ENCODE measurements at places on chromosomes 6 and 20.

GRCh38 chr6:109308018-109308492 lies 74.2 kb downstream of the CD164 start:
- DNase-seq = no peak

- no peak for DNase-seq
Observed at GRCh38 chr6:143110996-143111395, 50.3 kb downstream of the AIG1 start.

- no peak for DNase-seq
Observed at GRCh38 chr20:53613748-53614147, 20.1 kb upstream of the ZNF217 start.

GRCh38 chr6:111866857-111867256 lies 6.4 kb downstream of the FYN start:
- DNase-seq = no peak

GRCh38 chr6:162187168-162187935 lies 540.2 kb downstream of the PRKN start:
- no peak for DNase-seq

DNA sequence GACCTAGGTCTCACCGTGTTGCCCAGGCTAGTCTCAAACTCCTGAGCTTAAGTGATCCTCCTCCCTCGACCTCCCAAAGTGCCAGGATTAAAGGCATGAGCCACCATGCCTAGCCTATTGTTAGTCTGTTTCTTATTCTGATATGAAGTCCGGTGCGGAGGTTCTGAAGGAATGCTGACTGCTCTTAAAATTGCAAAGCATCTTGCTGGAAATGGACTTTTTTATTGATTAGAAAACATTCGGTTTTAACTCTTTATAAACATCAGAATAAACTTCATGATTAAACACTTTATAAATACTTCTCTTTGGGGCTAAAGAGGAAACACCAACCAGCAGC lies 3.2 kb downstream of the TNFAIP3 start:
- DNase-seq = no peak

GRCh38 chr6:37381579-37381978 lies 27.8 kb downstream of the RNF8 start:
- no peak for DNase-seq

GRCh38 chr6:168075787-168076202 lies 3.2 kb downstream of the FRMD1 start:
- DNase-seq = no peak

GRCh38 chr20:34210271-34210670 lies 31.0 kb upstream of the ASIP start:
- no peak for DNase-seq

GRCh38 chr6:16273256-16273655 lies 34.9 kb downstream of the GMPR start:
- no peak for DNase-seq

DNA sequence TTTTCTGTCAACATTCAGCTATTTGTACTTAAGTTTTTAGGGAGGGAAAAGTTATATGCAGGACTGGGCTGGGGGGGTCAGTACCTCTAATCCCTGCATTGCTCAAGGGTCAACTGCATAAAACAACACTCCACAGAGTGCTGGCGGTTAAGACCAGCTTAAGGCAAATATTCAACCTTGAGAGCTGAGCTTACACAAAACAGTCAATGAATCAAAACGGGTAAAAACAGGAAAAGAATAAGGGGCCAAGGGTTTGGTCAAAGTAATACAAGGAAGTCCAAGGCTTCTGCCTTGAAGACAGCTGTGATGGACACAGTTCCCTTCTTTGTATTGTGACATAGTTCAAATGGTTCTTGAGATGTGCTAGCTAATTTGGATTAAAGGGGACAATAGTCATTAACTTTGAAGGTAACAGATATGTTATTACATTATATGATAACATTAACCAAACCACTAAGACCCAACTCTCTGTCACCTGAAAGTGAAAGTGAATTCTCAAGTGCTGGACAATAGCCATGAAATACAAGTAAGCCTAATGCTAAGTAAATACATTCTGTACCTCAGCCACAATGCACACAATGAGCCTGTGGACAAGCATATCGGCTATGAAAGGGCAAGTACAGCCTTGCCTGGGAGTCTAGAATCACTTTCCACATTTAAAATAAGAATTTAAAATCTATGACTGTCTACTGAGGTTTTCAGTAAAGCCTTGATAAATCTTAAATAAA lies 106.8 kb downstream of the PDE10A start:
- no peak for DNase-seq

- no peak for DNase-seq
Observed at GRCh38 chr6:111773501-111774345, 99.5 kb downstream of the FYN start.

DNA sequence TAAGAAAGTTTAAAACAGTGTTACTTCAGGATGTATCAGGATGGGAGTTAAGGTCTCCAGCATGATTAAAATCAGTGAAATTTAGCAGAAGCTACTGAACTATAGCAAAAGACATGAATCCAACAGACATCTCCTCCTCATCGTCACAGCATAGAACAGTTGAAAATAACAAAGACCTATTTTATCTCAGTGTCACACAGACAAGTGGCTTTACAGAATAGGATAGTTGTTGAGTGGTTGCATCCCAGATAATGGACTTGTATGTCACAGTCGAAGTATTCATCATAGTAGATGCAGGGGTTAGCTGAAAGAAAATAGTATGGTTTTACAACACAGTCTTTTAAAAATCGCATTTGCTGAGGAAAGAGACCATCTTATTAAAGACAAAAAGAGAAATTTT lies 31.2 kb downstream of the CRISP1 start:
- DNase-seq = no peak

DNA sequence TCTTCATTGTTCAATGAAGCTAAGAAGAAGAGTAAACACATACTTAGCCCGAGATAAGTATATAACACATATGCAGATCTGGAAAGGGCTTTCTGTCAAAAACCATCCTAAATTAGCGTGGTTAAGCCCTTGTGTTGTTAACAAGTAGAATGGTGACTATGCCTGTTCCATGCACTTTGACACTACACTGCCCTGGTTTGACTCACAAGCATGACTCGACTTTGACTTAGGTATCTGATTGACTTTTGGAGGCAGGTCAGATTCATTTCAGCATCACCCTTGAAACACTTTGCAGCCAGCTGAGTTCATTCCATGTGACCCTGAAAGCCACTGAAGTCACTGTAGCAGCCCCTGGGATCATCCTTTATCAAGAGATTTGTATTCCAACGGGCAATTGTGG lies 239.8 kb downstream of the TBX18 start:
- no peak for DNase-seq

GRCh38 chr6:168099201-168100010 lies 20.4 kb upstream of the FRMD1 start:
- no peak for DNase-seq

DNA sequence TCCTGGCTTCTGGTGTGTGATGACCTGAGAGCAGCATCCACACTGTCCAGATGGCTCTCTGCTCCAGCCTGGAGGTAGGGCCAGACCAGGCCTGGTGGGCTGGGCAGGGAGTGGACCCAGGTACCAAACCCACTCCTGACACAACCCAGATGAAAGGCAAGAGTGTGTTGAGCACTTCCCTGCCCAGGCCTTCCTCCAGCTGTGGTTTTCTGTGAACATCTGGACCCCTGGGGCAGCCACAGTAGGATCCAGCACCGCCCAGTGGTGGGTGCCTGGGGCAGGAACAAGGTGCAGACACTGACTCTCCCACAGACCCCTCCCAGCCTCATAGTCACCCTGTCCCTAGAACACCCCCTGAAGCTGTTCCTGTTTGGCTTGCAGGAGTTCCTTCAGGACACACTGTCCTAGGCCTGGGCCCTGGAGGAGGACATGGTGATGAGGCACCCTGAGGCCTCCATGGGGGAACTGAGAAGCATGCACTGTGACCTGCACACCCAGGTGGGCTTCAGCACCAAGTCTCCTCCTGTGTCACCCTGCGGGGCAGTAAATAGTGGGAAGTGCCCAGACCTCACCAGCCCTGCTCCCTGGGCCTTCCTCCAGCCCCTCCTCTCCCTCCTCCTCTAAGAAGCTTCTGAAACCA lies 28.7 kb downstream of the UBD start:
- DNase-seq = no peak

- no peak for DNase-seq
Observed at GRCh38 chr6:168372889-168373288, 53.3 kb upstream of the DACT2 start.

DNA sequence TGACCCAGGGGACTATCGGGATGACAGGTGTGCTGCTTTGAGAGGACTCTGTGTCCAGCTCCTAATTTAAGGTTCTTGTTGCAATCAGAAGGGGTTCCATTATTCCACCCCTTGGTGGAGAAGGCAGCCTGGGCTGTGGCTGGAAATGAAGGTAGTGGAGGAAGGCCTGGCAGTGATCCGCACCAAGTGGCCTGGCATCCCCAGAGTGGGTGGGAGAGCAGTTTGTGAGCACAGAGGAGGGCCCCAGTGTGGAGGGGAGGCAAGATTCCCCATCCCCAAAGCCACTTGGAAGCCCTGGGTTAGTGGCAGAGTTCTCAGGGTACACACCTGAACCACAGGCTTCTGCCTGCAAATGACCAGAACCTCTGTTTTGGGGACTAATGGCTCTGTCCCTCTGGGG lies 2.3 kb downstream of the TGM3 start:
- no peak for DNase-seq

- DNase-seq = no peak
Observed at GRCh38 chr20:51631011-51631950, 88.8 kb upstream of the NFATC2 start.

DNA sequence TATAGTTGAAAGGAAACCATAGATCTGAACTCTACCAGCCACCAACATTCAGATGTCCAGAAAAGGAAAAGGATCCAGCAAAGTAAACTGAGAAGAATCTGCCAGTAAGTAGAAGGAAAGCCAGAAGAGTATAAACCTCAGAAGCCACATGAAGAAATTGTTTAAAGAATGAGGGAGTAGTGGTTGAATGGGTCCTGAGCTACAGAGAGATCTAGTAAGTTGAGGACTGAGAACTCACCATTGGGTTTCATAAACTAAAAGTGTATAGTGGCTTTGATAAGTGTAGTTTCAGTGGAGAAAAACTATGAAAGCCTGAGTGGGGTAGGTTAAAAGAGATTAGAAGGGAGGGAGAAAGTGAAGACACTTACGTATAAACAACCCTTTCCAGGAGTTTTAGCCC lies 32.0 kb upstream of the SUMO4 start:
- DNase-seq = no peak

- DNase-seq = no peak
Observed at GRCh38 chr20:17314264-17314663, 87.4 kb downstream of the PCSK2 start.

- DNase-seq = no peak
Observed at GRCh38 chr20:63857764-63858392, 3.4 kb upstream of the ABHD16B start.

DNA sequence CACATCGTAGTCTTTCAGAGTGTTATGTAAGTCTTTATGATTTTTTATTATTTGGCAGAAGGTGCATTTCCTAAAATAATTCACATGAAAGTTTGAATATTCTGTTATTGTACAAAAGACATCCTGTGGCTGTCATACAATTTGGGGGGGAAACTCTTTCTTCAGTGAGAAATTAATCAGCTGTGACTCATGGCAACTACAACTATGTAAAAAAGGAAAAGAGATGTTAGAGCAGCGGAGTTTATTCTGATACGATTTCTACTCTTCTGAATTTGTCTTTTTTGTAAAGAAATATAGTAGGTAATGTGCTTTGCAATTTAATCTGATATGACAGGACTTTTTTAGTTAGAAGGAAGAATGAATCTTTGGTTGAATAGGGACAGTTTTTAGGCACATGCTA lies 14.2 kb downstream of the COL19A1 start:
- no peak for DNase-seq

GRCh38 chr20:44817143-44817910 lies 7.0 kb upstream of the RIMS4 start:
- no peak for DNase-seq

GRCh38 chr6:44128020-44128917 lies 915 bp downstream of the TMEM63B start:
- DNase-seq = no peak

DNA sequence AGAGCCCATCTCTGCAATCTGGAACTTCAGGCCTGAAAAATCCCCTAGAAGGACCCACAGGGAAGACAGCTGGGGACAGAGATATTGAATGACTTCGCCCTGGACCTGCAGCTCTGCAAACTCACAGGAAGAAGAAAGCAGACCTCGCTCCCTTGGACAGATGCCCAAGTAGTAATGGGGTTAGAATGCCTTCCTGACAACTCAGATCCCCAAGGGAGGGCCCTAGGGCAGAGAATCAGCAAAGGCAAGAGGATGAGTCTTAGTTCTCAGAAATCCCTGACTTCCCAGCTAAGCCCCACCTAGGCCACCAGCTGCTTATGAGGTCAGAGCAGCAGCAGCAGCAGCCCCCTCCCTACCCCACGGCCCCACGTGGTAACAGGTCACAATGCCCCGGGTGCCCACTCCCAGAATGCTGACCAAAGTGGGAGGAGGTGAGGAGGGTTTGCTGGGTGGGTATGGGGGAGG lies at the start of gene C20orf141:
C20orf141 (plus strand) TSS at position 401 of the 465 bp plus-strand sequence. CDS start 198 bp downstream, outside the sequence.
- no peak for DNase-seq

GRCh38 chr6:74871757-74872156 lies 334.1 kb downstream of the COL12A1 start:
- DNase-seq = no peak

DNA sequence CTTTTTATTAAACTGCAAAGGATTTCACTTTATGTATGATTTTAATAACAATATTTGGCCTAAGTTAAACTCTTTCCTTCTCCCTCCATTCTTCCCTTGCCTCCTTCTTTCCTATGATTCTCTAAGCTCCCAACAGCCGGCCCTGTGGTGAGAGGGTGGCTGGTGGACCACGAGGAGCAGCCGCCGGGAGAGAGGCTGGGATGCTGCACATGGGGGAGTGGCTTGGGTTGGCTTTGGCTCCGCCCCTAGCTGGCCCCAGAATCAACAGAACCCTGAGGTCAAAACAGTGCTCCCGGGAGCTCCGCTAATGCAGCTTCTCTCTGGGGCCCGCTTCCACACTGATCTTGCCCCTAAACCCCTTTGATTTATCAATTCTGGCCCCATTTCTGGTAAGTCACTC lies 389.8 kb upstream of the AGPAT4 start:
- DNase-seq = no peak

DNA sequence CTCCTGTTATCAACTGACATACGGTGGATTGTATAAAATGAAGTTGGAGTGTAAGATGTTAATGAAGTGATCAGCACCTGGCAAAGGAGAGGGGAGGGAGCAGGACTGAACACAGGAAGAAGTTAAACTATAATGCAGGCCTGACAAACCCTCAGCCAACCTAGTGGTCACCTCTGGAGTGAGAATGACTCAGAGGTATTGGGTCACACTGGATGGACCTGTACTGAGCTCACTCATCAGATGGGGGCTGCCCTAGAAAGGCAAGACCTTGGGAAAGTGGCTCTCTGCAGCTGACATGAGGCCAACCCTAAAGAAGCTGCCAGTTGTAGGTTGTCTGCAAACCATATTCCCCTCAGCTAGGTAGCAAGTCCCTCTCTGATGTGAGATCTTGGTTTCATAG lies 193.3 kb upstream of the HTR1E start:
- no peak for DNase-seq

- DNase-seq = no peak
Observed at GRCh38 chr20:9919271-9920014, 80.6 kb upstream of the PAK5 start.

GRCh38 chr6:137941995-137942394 lies 74.9 kb downstream of the TNFAIP3 start:
- DNase-seq = no peak

GRCh38 chr20:48695255-48695654 lies 132.5 kb downstream of the PREX1 start:
- no peak for DNase-seq
